ENCODE measurements at places on chromosomes 13 and 19. TPM values are rescaled to one million over a fixed set of nuclear protein-coding genes. Genes with fewer than 3 reads are reported as not detected.
A peak's percentile ranks its signal among the peaks of the same experiment; 100 is the strongest.

GRCh38 chr19:49767381-49767780 is 580 bp downstream of the AP2A1 start:
- DNase-seq = no peak

- no peak for DNase-seq
Measured at GRCh38 chr13:114095486-114095885, 36.9 kb downstream of the RASA3 start.

Gene FCGBP
- 19.1 TPM for total RNA-seq

DNA sequence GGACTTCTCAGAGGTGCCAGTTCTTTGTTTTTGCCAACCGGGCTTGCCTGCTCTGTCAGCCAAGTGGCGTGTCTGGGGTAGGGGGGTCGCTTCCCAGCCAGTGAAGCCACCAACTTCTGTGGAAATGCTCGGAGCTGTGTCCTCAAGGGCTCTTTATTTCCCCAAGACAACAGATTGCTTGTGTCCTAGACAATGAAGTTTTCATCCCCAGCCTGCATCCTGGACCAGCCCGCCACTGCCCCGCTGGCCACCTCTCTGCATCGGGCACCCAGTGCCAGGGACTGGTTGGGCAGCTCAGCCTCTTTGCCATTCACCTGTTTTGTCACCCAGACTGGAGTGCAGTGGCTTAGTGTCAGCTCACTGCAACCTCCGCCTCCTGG is 3.7 kb downstream of the RAB11B start:
- DNase-seq = no peak

Gene DCT
- total RNA-seq = 0.36 TPM

Gene CDC34
- total RNA-seq = 43.4 TPM

- DNase-seq = no peak
Measured at GRCh38 chr19:54333586-54334298, 5.2 kb downstream of the LILRA4 start.

DNA sequence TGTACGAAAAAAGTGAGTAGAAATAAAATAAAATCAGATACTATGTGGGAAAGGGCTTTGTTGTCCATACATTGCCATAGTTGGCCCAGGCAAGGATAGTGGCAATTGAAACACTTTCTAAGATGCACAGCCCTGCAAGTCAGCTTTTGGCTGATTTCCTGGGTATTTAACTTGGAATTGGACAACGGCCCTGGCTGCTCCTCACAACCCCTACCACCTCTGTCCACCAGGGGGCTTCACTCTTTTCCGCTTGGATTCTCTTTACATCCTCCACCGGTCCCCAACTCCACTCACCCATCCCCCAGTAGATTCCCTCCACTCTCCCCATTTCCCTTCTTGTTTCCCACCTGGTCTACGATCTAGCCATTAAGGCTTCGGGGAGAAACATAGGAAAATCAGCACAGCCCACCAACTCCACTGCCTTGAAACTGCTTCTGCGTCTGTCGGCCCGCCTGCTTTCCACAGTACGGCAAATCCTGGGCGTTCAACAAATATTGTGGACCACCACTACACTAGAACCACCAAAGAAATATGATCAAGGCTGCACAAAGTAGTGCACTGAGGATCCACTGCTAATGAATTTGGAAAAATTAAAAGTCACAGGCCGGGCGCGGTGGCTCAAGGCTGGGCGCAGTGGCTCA is 48.6 kb upstream of the GTF3A start:
- peak; percentile 57 for DNase-seq

Gene SHISA7
- total RNA-seq = not detected

DNA sequence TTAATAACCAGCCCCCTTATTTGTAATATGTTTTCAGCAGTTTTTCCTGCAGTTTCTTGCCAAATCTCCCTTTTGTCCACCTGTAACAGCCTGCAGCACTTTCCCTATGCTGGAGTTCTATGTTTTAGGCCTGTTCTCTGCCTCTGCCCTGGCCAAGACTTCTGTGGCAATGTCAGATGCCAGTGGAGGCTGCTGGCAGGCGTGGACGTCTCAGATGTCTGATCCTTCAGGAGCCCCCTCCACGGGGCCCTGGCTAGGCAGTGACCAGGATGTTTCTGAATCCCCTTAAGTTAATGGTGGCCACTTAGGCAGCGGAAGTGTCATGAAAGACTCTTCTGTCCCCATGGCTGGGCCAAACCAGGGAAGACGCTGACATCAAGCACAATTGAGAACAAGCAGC is 40.8 kb downstream of the SIPA1L3 start:
- DNase-seq = no peak

GRCh38 chr19:17873786-17874757 is 2.3 kb downstream of the SLC5A5 start:
- DNase-seq = peak; percentile 59

Gene ZNF525
- total RNA-seq = 13.5 TPM

DNA sequence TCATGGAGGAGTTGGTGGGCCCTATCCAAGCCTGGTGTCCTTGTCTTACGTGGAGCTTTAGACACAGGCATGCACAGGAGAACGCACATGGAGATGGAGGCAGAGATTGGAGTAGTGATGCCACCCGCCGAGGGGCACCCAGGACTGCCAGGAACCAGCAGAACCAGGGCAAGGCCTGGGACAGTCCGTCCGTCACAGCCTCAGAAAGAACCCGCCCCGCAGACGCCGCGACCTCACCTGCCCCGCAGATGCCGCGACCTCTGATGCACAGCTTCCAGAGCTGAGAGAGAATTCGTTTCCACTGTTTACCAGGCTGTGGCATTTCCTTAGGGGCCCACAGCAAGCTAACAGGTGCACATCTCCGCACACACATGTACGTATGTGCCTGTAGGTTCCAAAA is 15.3 kb downstream of the GRTP1 start:
- no peak for DNase-seq

Gene ALDH16A1
- 25.1 TPM for total RNA-seq

GRCh38 chr19:40348961-40349507 is 539 bp downstream of the PLD3 start:
- DNase-seq = peak; percentile 44

GRCh38 chr13:36342715-36343114 is 3.5 kb downstream of the SPART start:
- DNase-seq = no peak

- no peak for DNase-seq
Measured at GRCh38 chr13:75801388-75801945, 165.3 kb downstream of the LMO7 start.

- DNase-seq = no peak
Measured at GRCh38 chr13:35475960-35476943, at the start of gene MAB21L1. Gene MAB21L1, minus strand, starts transcription at chr13:35476689. Its CDS starts 551 bp downstream, at chr13:35476138.

Gene C19orf85
- not detected for total RNA-seq

Gene ZNF724
- total RNA-seq = 4.2 TPM

- DNase-seq = no peak
Measured at GRCh38 chr13:20387441-20387971, 138.2 kb downstream of the CRYL1 start.

DNA sequence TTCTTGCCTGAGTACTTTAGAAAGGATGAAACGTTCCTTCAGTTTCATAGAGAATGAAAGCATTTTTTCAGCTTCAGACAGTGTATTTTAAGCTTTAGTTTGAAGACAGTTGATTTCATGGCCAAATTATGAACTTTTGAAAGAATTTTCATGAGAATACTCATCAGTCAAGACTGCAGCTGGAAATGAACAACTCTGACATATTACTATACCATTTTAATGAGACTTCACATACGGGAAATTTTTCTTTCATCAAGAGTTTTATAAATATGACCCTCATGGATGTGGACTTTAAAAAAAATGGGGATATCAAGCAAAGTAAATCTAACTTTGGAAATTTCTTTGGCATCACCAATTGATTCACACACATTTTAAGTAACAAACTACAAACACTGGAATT is 6.4 kb downstream of the LATS2 start:
- no peak for DNase-seq

DNA sequence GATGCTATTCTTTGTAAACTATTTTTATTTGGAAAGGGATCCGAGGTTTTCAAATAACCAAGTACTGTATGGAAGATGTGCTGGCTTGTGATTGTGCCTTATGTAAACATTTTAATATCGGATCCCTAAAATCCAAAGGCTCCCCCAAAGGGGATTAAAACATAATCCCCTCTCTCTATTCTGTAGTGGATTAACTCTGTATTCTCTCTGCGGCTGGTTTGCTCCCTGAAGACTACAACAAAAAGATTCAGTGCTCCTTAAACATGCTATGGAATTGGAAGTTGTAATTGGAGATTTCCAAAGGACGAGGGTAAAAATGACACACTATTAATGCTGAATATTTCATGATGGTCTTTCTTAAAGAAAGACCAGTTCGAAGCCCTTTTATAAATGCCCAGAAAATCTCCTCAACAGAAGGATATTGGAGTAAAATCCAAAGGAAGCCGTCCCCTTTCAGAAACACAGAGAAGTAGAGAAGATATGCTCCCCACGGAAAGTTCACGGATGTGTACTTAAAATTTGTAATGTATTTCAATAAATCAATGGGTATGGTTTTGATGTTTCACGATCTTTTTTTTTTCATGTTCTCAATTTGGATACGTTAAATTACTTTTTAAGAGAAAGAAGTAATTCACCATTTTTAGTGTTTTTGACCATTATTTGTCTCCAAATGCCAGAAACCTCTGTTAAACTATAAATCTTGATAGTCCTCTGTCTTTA is 6.5 kb downstream of the MAB21L1 start:
- DNase-seq = no peak

Gene C1QTNF9
- not detected for total RNA-seq

DNA sequence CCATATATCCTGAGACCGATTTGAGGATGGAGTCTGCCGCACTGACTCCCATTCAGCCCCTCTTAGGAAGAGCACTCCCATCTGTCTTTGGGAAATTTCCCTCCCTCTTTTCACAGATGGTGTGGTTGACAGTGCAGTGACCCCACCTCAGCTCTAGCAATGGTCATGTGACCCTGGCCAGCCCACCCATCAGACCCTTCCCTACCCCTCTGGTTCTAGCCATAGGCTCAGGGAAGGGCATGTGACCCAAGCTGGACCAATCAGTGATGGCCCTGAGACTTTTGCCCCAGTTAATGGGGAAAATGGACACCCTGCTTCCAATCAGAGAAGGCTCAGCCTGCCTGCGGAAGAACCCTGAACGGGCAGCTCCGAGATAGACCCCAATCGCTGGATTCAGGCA is 26.3 kb downstream of the IL12RB1 start:
- no peak for DNase-seq

DNA sequence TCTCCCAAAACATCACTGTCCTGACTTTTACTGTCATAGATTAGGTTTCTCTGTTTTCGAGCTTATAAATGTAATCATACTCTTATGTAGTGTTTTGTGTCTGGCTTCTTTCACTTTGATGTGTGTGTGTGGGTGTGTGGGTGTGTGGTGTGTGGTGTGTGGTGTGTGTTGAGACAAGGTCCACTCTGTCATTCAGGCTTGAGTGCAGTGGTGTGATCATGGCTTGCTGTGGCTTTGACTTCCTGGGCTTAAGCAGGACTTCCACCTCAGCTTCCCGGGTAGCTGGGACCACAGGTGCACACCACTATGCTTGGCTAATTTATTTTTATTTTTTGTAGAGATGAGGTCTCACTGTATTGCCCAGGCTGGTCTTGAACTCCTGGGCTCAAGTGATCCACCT is 59.6 kb downstream of the PDS5B start:
- DNase-seq = no peak

- DNase-seq = peak; percentile 35
Measured at GRCh38 chr19:12331211-12331941, 2.1 kb downstream of the ZNF563 start.

Gene CNFN
- total RNA-seq = not detected

Gene PTH2
- total RNA-seq = not detected

GRCh38 chr13:80469853-80470381 is 129.0 kb upstream of the SPRY2 start:
- no peak for DNase-seq

DNA sequence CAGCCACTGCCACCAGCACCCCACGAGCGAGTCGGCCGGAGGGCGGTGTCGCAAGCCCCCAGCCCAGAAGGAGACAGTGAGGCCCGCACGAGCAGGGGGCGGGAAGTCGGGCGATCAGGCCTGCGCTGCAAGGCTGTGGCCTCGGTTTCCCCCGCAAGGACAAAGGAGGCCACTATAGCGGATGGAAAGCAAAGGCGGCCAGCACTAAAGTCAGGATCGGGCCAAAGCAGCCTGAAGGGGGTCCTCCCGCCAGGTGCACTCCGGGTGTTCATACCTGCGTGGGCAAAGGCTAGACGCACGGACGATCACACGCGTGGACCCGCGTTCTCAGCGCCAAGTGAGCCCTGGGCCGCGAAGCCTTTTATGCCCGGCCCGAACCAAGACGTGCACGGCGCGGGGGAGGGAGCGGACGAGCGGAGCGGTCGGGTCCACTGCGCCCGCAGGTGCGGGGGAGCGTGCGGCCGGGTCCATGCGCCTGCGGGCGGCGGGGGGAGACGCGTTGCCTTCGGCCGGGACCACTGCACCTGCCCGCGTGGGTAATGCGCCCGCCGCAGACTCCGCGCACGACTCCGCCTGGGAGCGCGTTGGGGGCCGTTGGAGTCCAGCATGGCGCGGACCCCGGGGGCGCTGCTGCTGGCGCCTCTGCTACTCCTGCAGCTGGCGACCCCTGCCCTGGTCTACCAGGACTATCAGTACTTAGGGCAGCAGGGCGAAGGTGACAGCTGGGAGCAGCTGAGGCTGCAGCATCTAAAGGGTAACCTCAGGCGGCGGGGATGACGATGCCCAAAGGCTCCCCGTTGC is at the start of the genes PRDX2 and THSD8:
TSS of gene PRDX2 (minus strand) at position 335 of the 801 bp plus-strand sequence. CDS start 539 bp downstream, outside the sequence.
TSS of gene THSD8 (plus strand) at position 604 of the 801 bp plus-strand sequence. CDS start at position 607, 3 bp downstream.
- peak; percentile 77 for DNase-seq

Gene ZNF229
- 0.08 TPM for total RNA-seq

Gene COX7A1
- total RNA-seq = not detected

- no peak for DNase-seq
Measured at GRCh38 chr13:60562096-60562780, 165.2 kb downstream of the TDRD3 start.

DNA sequence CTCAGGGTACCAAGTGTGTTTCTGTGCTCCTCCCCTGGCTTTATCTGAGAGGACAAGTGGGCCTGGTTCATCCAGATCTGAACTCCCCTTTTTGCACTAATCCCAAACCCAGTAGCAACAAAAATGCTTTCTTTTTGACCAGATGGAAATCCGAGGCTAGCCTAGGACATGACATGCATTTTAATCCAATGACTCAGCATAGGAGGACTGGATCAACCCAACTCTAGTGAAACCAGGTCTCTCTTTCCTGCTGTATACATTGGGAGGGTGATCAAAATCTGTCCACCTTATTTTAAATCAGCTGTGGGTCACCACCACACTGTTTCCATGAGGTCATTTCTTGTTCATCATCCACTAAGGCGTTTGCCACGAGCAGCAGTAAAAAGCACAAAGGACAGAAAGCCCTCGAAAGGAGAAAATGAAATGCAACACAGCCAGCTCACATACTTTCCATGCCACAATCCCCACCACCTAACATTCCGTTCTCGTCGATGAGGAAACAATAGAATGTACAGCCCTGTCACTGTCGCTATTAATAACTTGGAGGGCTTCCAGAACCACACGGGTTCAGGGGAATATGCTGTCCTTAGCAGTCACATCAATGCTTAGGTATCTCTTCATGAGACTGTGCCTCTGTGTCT is 543.0 kb downstream of the IRS2 start:
- no peak for DNase-seq

Gene PGLYRP2
- total RNA-seq = not detected

GRCh38 chr13:87078947-87079795 is 592.0 kb upstream of the SLITRK5 start:
- DNase-seq = no peak

Gene ZNF468
- 8.4 TPM for total RNA-seq
